ENCODE measurements at places on chromosomes 5 and 9. TPM values are rescaled to one million over a fixed set of nuclear protein-coding genes. Genes with fewer than 3 reads are reported as not detected.

The SEMA6A gene
- total RNA-seq = 7.8 TPM

The GPR150 gene
- not detected for total RNA-seq

GRCh38 chr9:32843295-32843694 is 60.0 kb downstream of the TMEM215 start:
- no peak for DNase-seq

DNA sequence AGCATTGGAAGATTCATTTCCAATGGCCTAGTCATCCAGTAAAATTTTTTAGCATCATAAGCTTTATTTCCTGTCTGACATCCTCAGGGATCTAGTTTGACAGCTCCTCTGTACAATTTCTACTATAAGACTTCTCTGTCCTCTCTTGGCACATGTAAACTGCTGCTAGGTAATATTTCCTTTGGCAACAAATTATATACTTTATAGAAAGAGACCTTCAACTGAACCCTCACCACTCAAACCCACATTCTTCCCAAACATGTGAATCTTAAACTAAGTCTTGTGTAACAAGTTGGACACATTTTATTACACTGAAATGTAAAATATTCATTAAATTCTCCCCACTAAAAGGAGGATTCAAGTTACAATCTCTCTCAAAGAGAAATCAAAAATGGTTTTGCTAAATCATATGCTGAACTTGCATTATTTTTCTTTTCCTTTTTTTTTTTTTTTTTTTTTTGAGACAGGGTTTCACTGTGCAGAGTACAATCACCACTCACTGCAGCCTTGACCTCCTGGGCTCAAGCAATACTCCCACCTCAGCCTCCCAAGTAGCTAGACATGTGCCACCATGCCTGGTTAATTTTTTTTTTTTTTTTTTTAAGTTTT is 36.9 kb downstream of the SCAI start:
- DNase-seq = no peak

DNA sequence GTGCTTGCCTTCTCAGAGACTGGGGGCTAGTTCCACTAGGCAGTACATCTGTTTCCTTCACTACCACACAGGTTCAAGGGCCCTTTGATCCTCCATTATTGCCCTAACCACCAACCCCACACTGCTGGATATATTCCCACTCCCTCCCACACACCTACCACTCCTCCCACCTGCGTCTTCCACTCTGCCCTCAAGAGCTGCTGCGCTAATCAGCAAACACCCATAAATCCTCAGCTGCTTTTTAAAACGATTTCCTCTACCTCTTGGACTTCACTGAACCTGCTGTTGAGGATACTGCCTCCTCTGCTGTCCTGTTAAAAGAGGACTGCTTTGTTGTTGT is 120.9 kb downstream of the MAPKAP1 start:
- no peak for DNase-seq

- no peak for DNase-seq
These were observed 1985.9 kb downstream of the EFNA5 start for GRCh38 chr5:105684799-105685198.

The PPP3R2 gene
- not detected for total RNA-seq

The CDO1 gene
- total RNA-seq = 12.2 TPM

DNA sequence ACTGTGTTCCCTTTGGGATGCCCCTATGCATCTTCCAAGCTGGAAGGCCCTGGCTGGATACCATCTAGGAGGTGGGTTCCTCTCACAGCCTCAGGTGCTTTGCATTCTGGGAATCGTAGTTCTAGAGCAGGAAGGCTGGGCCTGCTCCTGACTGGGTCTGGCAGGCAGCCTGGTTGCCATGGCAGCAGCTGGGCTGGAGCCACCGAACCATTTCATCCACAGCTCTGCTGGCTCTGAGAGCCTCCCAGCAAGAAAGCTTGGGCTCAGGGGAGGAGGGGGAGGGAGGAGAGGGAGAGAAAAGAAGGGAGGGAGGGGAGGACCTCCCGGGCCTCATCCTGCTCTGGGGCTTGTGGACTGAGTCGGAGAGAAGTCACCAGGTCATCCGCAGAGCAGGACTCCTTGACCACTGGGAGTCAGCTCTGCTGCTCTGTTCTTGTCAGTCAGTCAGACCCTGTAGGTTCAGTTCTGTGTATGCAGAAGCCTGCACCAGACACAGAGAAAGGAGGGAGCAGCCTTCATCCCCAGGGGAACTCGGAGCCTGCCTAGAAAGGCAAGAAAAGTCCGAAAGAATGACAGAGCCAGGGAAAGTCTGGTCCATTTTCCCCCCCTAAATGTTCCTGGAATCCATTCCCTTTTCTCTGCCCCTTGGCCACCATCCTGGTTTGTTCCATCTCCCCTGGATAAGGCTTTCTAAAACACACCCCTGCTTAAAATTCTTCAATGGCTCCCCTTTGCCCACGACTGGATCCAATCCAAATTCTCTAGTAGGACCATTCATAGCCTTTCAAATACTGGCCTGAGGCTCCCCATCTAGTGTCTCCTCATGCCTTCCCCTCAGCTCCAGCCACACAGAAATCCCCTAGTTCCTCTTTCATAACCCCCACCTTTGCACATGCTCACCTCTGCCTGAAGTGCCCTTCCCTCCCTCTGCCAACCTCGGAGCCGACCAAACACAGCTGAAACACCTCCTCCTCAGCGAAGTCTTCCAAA is 65.4 kb upstream of the ARAP3 start:
- peak; percentile 89 for DNase-seq

- DNase-seq = peak; percentile 39
These were observed 258.0 kb downstream of the TLE4 start for GRCh38 chr9:79829566-79830302.

DNA sequence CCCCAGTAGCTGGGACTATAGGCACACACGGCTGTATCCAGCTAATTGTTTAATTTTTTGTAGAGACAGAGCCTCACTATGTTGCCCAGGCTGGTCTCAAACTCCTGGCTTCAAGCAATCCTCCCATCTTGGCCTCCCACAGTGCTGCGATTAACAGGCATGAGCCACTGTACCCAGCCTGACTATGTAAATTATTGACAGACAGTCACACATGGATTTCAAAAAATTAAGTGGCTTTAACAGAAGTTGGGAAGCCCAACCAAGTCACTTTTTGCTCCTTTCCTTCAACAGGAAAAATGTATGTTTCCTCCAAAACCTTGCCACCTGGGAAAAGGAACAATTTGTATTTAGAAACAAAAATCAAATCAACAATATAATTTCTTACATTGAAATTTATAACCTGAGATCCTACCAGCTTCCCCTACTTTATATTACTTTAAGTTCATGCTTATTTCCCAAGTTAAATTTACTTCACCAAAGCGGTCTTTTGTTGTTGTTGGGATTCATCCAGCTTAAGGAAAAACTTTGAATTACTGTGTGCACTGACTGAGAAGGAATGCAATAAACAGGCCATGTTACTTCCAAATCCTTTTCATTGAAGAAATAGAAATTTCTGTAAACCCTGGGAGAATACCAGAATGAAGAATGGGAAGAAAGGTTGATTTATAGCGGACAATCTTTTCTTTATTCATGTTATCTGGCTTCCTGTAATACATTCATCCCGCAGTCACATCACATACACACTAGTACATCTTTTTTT is 8.6 kb downstream of the PCA3 start:
- DNase-seq = no peak

The COL27A1 gene
- 9.8 TPM for total RNA-seq

GRCh38 chr5:11525020-11525419 is 379.2 kb downstream of the CTNND2 start:
- DNase-seq = no peak

Measured in Right ventricle myocardium inferior (tissue), 1 donor.